Renal cortex interstitium (tissue), 15 donors: ENCODE measurements at places on chromosomes 2 and 18. TPM values are rescaled to one million over a fixed set of nuclear protein-coding genes. Genes with fewer than 3 reads are reported as not detected.

DNA sequence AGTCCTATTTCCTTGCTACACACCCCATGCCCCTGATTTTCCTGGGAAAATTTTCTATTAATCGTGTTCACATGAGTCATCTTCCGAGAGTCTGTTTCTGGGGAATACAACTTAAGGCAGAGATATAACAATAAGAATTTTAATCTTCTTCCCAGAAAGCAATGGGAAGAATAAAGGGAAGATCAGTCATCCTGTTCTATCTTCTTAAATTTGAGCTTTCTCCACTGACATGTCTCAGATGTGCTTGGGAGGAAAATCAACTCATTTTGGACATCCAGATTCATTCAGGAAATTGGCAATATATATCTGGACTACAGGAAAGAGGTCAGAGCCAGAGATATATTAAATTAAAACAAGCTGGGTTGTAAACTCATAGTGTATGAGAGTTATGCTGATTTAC, 62.3 kb upstream of the SPAG16 start:
- DNase-seq, result no peak

DNA sequence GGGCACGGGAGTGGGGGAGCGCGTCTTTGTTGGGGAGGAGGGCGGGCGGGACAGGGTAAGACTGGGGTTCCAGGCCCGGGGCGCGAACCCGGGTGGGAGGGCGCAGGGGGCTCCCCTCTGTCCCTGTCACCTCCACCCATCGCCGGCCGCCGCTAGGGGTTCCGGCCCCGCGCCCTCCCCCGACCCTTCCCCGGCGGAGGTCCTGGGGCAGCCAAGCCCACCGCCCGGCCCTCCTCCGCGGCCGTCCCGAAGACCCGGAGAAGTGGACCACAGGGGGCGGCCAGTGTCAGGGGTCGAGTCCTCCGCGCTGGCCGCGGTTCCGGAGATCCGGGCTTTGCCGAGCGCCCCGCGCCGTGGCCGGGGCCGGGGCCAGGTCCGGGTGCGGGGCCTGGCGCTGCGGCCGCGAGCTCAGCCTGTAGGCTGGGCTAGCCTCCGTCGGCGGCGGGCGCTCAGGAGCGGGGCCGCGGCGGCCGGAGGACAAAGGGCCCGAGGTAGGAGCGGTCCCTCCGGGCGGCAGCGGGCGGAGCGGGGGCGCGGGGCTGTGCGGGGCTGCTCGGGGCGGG, 16.6 kb upstream of the E2F6 start:
- DNase-seq, result no peak

- DNase-seq, result no peak
Observed at GRCh38 chr2:233447506-233448219, 93.4 kb downstream of the DGKD start.

DNA sequence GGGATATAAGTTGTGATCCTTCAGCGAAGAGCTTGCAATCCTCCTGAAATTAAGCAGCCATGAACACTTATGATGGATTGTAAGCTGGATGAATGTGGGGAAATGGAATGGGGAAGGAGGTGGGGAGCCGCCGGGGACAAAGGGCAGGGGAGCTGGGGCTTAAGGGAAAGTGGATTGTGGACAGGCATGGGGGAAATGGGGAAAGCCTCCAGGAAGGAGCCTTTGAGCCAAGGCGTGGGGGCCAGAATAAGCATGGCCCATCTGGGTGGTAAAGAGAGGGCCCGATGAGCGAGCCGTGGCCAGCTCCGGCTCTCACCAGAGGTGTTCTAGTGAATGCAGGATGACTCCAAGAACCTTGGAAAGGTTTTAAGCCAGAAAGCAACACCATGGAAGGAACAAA, 124.0 kb downstream of the SMAD7 start:
- DNase-seq, result no peak

DNA sequence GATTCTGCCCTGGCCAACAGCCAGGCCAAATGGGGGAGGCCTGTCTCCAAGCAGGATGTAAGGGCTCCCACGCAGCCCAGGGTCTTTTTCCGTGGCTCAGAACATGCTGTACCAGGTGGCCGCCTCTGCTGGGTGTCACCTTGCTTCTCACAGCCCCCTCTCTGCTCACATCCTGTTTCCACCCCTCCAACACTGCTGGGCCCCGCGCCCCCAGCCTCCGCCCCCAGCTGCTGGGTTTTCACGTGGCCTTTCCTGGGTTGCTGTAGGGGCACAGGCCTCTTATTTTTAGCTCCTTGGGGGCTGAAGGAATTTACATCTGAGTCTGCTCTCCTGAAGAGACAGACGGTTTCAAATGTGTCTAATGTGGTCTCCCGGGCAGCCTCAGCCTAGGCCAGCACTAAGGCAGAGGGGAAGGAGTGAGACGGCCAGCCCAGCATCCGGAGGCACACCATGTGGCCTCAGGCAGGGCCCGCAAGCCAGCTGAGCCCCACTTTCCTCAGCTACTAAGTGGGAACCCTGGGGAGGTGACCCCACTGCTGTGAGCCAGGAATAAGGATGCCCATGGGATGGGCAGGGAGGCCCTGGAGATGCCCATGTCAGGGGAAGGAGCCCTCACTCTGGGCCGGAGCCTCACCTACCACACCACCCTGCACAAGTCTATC, 18.7 kb upstream of the DUSP2 start:
- DNase-seq, result no peak

- no peak for DNase-seq
Observed at GRCh38 chr18:22106536-22107292, 62.7 kb upstream of the GATA6 start.

DNA sequence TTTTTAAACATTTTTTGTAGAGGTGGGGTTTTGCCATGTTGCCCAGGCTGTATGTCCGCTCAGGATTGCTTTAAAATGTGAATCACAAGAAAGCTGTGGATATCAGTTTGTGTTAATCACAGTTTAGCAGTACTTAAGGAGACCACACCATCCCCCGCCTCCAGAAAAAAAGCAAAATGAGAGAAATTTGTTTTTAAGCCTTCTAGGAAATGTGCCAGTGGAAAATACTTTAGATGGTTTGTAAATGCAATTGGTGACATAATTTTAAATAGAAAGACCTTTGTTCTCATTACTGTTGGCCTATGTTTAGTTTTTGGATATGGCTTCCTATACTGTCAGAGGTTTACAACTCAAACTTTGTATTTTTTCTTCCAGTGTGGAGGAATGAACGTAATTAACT, 27.0 kb downstream of the GCA start:
- DNase-seq, result no peak

- no peak for DNase-seq
Observed at GRCh38 chr2:158600155-158600802, 143.5 kb downstream of the PKP4 start.

GRCh38 chr2:176129813-176130146, 275 bp downstream of the HOXD8 start:
- no peak for DNase-seq

GRCh38 chr2:226977775-226978190, 141.9 kb downstream of the RHBDD1 start:
- DNase-seq, result no peak

- DNase-seq, result no peak
Observed at GRCh38 chr2:218180467-218181114, 13.8 kb upstream of the CXCR1 start.

DNA sequence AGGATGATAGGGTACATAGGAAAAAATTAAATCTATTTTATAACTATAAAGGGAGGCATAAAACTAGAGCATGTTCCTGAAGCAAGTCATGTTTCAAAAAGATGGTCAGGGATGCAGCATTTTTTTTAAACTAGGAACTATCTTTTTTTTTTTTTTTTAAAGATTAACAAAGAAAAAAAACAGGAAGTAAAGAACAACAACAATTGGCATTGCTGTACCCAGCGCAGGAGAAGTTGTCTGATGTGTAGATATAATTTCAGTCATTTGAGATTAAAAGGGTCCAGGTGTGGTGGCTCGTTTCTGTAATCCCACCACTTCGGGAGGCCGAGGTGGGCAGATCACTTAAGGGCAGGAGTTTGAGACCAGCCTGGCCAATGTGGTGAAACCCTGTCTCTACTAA, 41.5 kb downstream of the PMAIP1 start:
- no peak for DNase-seq

DNA sequence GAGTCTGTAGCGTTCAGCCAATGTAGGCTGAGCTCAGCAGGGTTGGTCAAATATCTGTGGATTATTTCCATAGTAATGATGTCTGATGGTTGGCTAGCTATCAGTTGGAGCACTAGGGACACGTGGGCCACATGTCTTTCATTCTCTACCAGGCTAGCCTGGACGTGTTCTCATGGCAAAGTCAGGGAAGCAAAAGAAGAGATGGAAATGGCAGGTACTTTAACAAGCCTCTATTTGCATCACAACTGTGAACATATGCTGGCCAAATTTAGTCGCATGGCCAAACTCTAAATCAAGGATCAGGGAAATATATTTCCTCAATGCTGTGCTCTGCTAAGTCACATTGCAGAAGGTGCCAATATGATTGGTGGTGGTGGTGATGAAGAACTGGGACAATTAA, 371.6 kb upstream of the CHST9 start:
- DNase-seq, result no peak

GRCh38 chr2:125979886-125980285, 676.1 kb upstream of the GYPC start:
- no peak for DNase-seq

DNA sequence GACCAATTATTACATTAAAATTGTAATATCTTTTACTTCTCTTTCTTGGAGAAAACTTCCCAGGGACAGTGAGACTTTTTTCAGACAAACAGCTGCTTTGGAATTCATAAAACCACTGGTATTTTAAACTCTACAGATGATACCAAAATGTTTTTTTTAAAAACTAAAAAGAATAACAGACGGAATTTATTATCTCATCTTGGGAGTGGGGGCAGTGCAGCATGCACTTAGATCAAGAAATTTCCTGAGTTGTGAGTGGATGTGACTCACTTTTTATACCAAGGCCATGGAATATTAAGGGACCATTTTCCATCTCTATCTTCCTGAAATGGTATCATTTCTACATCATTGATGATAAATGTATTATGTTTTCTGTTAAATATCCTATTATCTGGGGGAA, 422.8 kb upstream of the HNRNPA3 start:
- DNase-seq, result no peak

DNA sequence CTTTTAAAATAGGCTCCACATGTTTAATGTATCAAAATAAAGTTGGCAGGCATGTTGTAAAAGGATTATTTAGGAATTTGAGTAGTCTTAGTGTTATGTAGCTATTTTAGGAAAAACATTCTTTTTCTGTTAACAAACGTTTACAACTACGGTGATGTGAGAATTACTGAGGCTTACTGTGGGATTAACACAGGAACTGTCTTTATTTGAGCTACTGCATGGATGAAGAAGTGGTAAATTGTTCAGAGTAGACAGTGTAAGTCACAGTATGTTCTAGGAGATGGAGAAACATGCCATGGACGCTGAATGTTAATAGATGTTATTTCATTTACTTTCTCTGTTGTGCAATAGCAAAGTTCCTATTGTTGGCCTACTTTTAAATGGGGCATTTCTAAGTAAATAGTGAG, 1.6 kb downstream of the PPM1B start:
- DNase-seq, result no peak

GRCh38 chr18:74450626-74451025, 6.5 kb downstream of the DIPK1C start:
- DNase-seq, result no peak

DNA sequence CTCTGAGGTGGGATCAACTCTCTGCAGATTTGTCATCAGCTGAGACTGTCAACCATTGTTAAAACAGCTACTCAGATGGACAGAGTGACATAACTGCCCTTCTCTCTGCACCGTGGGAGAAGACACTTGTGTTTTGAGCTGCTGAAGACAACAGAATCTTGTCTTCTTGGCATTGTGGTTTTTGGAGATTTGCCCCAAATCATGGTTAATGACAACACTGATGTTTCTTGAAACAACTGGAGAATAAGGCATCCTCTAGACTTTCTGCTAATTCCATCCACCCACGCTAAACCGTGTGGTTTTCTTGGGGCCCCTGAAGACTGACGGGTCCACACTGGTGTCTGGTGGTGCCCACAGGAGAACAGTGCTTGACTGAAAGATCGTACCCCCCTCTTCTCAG, 39.5 kb downstream of the SH3BP4 start:
- no peak for DNase-seq

Gene ANKAR
- 8.4 TPM for polyA plus RNA-seq

Gene SNX17
- polyA plus RNA-seq, result 101 TPM

Gene MFSD2B
- 3.4 TPM for polyA plus RNA-seq

Gene FHOD3
- 40.1 TPM for polyA plus RNA-seq

Gene CCDC150
- 24.8 TPM for polyA plus RNA-seq

Gene SSB
- 173 TPM for polyA plus RNA-seq

Gene CNTNAP5
- 0.03 TPM for polyA plus RNA-seq

Gene SKOR2
- polyA plus RNA-seq, result not detected

Gene GTF2A1L
- polyA plus RNA-seq, result 0.86 TPM

Gene KIAA2012
- 0.10 TPM for polyA plus RNA-seq

Gene FMNL2
- polyA plus RNA-seq, result 110 TPM

Gene ARL4C
- polyA plus RNA-seq, result 54.6 TPM
